Activated CD8-positive, alpha-beta memory T cell treated with anti-CD3 and anti-CD28 coated beads for 1 hour (primary cell): ENCODE measurements at places on chromosomes 5 and 9.

- DNase-seq = no peak
Observed at GRCh38 chr5:65823845-65824445, 101.9 kb downstream of the NLN start.

DNA sequence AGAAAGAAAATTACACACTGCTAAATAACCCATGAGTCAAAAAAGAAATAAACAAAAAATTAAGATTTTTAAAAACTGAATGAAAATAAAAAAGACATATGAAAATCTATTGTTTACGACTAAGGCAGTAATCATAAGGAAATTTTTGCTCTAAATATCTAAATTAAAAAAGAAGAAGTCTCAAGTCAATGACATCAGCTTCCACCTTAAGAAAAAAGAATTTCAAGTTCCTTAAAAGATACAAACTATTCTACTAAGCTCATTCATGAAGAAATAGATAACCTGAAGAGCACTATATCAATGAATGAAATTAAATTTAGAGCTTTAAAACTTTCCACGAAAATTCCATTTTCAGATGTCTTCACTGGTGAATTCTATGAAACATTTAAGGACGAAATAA lies 15.7 kb upstream of the STARD4 start:
- no peak for DNase-seq

- no peak for DNase-seq
Observed at GRCh38 chr5:13572163-13572562, 372.3 kb downstream of the DNAH5 start.

DNA sequence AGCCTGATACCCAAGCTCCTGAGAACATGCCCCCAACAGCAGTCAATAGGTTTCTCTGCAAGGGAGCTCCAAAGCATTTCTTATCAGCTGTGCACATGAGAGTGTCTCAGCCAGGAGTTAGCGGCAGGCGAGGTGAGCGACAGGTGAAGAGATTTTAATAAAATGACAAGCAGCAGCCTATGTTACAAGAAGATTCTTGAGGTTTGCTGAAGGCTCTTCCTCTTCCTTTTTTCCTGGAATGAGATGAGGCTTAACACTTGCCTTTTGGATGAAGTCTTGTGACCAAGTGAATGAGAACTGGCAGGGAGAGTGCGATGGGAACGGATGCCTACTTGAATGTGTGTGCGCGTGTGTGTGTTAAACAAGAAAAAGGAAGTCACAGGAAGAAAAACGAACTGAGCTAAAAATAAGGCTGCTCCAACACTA lies 76.1 kb downstream of the SHB start:
- DNase-seq = no peak

DNA sequence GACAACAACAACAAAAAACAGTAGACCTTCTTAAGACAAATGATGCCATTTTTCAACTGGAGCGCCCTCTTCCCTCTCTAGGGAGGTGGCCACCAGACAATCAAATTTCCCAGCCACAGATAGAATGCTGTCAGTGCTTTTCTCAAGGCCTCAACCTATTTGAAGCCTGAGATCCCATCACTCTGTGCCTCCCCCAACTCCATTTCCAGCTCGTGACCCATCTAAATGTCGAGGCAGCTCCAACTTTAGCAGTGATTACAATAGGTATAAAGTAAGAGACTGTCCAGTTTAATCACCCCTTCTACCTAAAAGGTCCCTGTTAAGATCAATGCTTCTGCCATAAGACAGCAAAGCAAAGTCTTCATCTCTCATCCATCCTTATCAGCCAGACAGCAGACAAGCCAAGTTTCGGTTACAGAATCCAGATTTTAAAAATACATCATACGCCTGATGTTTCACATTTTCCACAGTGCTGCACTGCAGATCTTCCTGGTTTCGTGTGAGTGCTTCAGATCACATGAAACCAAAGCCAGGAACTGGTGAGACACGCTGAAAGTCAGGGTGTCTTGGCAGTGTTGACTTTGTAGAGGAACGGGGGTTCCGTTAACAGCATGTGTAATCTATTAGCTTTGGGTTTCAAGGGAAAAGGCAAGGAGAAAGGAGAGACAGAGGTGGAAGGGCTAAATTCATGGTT lies 447.8 kb downstream of the ENC1 start:
- DNase-seq = no peak

DNA sequence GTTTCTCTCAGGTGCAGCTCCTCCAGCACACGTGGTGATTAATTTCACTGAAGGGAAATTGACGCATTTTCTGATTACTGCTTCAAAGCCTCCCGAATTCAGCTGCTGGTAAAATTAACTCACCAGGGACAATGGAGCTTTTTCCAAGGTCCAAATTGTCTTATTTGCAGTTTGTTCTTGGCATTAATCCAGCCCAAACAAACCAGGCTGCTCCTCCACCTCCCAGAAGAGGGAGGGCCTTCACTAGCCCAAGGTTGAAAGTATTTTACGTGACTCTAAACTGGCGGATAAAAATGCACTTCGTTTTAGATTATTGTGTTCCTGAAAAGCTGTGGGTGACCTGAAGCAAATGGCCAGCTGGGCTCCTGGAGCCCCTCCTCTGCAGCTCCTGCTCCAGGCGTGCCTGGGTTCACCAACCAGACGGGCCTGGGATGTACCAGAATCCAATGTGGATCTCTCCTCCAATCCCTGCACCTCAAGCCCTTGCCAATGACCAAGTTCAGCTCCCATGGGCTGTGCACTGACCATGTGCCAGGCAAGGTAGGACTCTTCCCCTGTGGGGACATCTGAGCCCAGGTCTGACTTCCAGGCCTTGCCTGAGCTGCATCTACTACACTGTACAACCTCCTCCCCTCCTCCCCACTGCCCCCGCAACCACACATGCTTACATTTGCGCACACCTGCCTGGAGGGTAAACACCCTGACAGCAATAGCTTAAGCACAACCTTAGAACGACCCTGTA lies 193.4 kb downstream of the CDK5RAP2 start:
- no peak for DNase-seq

DNA sequence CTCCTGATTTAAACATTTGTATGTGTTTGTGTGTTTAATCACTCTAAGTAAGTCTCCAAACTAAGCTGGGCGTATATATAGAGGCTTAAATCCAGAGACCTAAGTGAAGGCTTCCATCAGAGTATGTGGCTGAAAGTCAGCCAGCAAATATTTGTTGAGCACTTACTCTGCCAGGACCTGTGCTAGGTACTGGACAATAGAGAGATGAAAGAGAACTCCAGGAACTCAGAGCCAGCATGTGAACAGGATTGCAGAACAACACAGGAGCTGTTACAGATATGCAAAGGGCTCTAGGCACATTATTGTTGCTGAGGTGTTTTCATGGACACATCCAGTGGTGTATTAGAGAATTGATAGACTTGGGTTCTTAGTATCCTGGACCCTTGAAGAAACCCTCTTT lies 4.7 kb upstream of the BNIP1 start:
- DNase-seq = no peak

DNA sequence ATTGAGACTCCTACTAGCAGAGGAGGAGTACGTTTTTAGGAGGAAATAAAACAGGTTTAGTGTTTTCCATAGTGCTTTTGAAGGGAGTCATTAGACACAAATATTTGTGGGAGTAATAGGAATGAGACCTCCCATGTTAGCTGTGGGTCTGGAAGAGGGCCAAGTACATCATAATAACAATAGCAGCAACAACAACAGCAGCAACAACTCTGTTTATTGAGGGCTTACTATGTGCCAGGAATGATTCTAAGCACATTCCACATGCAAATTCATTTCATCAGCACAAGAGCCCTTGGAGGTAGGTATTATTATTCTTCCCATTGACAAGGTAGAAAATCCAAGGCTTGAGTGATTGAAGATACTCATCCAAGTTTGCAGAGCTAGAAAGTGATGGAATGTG lies 384.2 kb upstream of the RPS23 start:
- DNase-seq = no peak

DNA sequence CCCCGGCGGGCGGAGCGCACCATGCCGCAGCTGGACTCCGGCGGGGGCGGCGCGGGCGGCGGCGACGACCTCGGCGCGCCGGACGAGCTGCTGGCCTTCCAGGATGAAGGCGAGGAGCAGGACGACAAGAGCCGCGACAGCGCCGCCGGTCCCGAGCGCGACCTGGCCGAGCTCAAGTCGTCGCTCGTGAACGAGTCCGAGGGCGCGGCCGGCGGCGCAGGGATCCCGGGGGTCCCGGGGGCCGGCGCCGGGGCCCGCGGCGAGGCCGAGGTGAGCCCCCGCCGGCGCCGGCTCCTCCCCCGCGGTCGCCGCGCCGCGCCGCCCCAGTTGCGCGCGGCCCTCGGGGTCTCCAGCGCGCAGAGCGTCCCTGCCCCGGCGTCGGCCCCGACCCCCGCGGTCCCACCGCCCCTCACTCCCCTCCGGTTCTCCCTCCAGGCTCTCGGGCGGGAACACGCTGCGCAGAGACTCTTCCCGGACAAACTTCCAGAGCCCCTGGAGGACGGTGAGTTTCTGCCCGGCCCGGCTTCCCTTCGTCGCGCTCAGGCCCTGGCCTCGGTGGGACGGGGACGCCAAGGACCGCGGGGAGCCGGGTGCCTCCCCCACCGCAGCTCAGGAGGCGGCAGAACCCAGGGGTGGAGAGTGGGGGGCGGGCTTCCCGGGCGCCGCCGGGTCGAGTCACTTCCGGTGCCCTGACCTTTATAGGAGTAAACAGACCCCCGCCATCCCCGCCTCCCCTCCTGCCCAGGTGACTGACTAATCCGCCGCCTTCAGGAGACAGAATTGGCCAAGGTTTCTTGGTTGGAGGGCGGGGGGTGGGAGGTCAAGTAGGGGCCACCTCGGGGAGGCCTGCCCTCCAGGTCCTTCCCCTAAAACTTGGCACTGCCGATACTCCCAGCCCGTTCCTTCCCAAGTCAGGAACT lies 665 bp downstream of the TCF7 start:
- DNase-seq = peak; percentile 73

DNA sequence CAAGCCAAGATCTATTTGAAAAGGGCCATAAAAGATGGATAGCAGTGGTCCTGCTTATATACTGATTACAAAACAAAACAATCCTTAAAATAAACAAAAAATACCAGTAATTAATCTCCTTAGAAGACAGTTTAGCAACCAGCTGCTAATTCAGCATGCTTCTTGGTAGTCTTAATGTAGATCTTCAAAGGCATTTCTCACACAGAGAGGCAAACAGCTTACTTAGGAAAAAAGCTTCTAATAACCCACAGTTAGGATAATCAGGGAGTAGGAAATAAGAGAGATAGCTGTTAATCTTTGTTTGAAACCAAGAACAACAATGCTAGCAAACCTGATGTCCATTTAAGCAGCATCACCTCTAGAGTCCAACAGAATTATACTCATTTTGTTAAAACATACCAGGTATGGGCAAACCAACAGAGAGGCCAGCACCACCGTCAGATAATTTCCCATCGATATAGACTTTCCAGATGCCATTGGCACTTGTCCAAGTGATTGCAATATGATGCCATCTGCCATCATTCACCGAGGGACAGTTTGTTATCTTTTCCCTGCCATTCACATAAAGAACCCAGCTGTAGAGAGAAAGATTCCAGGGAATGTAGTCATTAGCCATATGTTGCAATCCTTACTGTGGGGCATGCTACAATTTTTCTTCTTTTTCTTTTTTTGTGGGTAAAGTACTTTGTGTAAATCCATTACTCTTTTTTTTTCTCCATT lies 105.6 kb upstream of the TXNDC8 start:
- DNase-seq = no peak

- DNase-seq = no peak
Observed at GRCh38 chr5:30581198-30581935, 612.1 kb upstream of the CDH6 start.

DNA sequence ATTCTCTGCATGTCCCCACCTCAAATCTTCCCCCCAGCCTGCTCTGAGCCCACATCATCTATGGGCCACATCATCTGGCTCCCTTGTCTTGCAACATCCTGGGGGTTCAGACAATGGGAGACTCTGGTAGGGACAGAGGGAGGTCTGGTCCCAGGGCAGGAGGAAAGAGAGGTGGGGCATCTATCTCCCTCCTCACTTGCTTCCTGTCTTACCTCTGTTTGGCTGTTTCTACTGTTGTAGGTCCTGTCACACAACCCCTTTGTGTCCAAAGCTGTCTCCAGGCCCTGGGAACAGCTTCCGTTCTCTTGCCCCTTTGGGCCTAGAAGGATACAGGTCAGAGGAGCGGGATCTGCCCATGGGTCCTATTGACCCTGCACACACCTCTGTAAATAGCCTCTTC lies 227.2 kb downstream of the NSG2 start:
- DNase-seq = no peak

- no peak for DNase-seq
Observed at GRCh38 chr5:154228696-154229095, 38.2 kb downstream of the GALNT10 start.

DNA sequence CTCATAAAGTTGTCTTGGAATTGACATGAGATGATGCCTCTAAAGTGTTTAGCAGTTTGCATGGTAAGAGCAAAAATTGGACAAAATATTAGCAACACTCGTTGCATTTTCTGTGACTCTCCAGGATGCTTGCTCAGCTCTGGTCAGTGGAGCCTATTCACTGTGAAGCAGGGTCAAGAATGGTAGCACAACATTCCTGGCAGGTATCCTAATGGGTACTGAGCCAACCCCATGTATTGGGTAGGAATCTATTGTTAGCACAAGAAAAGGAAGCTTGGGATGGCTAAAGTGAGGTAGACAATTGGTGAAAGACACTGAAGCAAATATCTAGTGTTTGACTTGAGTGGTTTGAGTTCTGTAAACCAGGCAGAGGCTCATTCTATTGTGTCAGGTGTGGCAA lies 10.4 kb upstream of the ACTBL2 start:
- no peak for DNase-seq

- DNase-seq = no peak
Observed at GRCh38 chr5:108334225-108334624, 47.7 kb downstream of the FBXL17 start.

GRCh38 chr9:87120610-87121009 lies 173.3 kb upstream of the GAS1 start:
- no peak for DNase-seq

- no peak for DNase-seq
Observed at GRCh38 chr5:114953565-114953964, 216.1 kb downstream of the TRIM36 start.

GRCh38 chr9:76516350-76516749 lies 57.4 kb downstream of the GCNT1 start:
- DNase-seq = no peak

GRCh38 chr9:135524130-135524861 lies 3.1 kb downstream of the LCN1 start:
- no peak for DNase-seq

GRCh38 chr9:120935383-120935857 lies 8.8 kb upstream of the TRAF1 start:
- no peak for DNase-seq

- DNase-seq = no peak
Observed at GRCh38 chr5:51383131-51384121, at the start of gene ISL1. Gene ISL1 (plus strand): TSS chr5:51383448. CDS start chr5:51383672, 224 bp downstream.

DNA sequence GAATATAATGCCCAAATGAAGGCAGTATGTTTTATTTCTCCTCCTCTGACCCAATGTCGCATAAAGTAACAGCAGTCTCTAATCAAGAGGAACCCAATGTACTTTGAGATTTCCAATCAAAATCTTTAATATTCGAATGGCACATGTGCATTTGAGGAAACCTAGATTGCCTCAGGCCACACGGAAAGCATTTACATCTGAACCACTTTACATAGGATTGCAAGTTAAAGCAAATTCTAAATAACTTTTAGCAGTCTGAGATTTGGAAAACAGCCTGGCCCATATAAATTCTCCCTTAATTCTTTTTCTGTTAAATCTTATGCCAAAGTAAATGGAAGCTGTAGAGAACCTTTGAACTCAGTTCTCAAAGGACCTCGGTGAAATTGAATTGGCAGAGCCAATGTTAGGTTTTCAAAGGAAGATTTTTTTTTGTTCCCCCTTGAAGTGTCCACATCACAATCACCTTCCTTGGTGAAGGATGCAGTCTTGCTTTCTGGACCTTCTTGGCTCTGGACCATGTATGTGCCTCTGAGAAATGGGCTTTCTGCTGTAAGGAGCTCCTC lies 57.3 kb downstream of the SNCAIP start:
- DNase-seq = no peak

GRCh38 chr5:12902611-12903010 lies 998.4 kb upstream of the CTNND2 start:
- no peak for DNase-seq
